NCI-H2227 treated with DMSO at 0.1 percent for 48 hours (cell line): ENCODE measurements at places on chromosomes 3 and 15.

DNA sequence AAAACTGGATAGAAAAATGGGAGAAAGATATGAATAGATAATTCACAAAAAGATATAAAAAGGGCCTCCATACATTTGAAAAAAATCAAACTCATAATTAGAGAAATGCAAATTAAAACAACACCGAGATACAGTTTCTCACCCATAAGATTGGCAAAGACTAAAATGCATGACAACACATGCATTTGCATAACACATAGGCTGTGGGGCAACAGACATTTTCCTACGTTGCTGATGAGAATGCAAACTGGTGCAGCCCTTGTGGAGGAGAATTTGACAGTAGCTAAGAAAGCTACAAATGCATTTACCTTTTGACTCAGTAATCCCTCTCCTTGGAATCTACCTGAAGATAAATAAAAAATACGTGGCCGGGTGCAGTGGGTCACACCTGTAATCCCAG, 11.4 kb upstream of the CAND2 start:
- DNase-seq = no peak

DNA sequence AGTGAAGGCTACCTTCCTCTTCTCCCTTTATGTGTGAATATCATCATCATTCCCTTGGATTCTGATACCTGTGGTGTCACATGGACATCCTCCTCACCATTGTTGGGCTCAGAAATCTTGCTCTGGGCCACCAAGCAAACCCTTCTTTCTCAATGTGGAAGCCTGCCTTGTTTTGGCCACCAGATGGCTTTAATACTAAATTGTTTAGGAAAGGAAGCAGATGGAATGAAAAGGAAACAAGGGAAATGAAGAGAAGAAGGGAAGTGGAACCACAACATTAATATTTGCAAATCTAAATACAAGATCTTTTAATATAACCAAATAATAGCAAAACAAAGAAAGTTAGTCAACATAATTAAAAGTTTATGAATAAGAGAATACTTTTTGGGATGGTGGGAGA, 14.0 kb downstream of the FAM227B start:
- no peak for DNase-seq

- DNase-seq = no peak
Measured at GRCh38 chr3:125394406-125394805, 19.3 kb upstream of the ZNF148 start.

DNA sequence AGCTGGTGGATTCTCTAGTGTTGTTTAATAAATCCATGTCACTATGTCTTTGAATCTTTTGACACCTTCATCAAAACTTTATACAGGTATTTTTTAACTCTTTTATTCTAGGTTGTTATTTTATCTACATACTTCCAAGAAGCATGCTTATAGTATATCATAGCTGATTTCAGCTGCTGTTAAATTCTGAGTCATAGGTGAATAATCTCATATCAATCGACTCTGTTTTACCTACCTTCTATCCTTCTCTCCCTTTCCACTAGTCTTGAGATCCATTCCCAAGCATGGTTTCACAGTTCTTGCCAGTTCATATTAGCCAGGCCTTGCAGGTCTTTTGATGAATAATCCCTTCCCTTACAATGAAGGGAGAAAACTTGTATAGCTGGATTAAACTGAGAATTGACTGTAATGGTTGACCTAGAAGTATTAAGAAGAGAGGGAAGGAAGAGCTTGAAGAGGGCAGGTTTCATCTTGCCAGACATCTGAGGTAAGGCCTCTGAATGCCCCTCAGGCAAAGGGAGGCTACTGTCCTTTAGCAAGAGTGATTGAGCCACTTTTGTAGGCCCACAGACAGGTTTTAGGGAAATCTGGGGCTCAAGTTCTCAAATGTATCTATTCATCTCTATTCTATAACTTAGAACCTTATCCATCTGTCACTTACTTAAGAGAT, 146.4 kb downstream of the EPHA6 start:
- DNase-seq = no peak

DNA sequence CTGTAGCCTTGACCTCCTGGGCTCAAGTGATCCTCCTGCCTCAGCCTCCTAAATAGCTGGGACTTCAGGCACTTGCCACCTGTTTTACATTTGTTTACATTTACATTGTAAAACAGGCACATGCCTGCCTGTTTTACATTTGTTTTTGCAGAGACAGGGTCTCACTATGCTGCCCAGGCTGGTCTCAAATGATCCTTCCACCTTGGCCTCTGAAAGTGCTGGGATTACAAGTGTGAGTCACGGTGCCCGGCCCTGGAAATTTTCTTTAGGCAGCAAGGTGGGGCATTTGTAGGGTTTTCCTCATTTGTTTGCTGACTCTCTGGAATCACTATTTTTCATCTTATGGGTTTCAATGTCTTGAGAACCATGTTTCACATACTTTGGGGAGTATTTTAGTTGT, 25.0 kb downstream of the PIF1 start:
- DNase-seq = no peak

GRCh38 chr3:32435911-32436815, 44.5 kb downstream of the CMTM7 start:
- DNase-seq = no peak

DNA sequence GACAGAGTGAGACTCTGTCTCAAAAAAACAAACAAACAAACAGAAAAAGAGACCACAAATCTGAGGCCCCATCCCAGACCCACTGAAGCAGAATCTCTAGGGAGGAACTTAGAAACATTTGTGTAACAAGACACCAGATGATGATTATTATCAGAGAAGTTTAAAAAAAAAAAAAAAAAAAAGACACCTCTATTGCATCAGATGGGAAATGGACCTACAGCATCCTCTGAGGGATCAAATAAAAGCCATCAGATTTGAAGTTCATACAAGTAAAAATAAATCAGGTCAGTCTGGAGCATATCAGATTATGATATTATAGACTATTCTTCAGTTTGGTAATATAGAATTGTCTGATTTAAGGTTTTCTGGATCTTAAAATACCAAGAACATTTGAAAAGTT, 21.9 kb upstream of the LIPC start:
- no peak for DNase-seq

GRCh38 chr3:57559526-57559925, 3.5 kb downstream of the PDE12 start:
- DNase-seq = no peak

- no peak for DNase-seq
Measured at GRCh38 chr3:185477316-185477715, 21.5 kb downstream of the TMEM41A start.

DNA sequence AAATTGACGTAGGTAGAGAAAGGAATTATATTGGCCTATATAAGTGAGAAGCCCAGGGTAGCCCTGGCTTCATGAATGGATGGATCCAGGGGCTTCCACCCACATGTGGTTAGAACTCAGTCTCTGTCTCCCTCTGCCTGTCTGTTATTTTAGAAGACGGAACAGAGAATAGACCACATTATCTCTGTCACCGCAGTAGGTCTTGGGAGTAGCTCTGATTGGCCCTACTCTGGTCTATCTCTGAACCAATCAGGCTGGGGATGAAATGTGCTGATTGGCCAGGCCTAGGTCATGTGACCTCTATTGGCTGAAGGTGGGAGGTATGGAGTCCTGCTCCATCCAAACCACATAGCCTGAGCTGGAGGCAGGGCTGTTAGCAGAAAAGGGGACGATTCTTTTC, 143.0 kb upstream of the PRR23C start:
- no peak for DNase-seq
